Muscle of leg (tissue), 16 donors: ENCODE measurements at places on chromosomes 7 and 10. TPM values are rescaled to one million over a fixed set of nuclear protein-coding genes. Genes with fewer than 3 reads are reported as not detected.

GRCh38 chr10:74289951-74290350, 138.9 kb downstream of the ADK start:
- no peaks in the 10 kb centered on the region for H3K4me1 ChIP-seq
- DNase-seq: peak; percentile 10
- H3K27ac ChIP-seq: no peak overlapping the region
- no peaks in the 10 kb centered on the region for H3K27me3 ChIP-seq
- H3K36me3 ChIP-seq: no peaks in the 10 kb centered on the region

GRCh38 chr7:92835261-92835850, 1.0 kb downstream of the CDK6 start:
- H3K36me3 ChIP-seq: peaks cover 9% of the 10 kb centered on the region
- peak overlapping the region; percentile 88 for H3K4me3 ChIP-seq
- peaks cover 4% of the 10 kb centered on the region for H3K4me1 ChIP-seq
- H3K27me3 ChIP-seq: peaks cover 1% of the 10 kb centered on the region

DNA sequence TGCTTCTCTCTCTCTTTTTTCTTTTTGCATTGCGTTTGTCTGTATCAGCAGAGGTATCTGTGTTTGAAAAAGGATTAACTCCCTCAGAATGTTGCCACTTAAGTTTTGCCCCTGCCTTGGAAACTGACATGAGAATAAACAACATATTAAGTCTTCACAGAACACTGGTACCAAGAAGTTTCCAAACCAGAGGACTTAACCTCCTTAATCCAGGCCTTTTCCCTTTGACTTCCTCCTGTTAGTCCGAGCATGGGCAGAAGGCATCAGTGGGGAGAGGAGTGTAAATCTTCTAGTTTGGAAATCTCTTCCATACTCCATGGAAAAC, 681.4 kb downstream of the LRMDA start:
- DNase-seq: no peak
- no peak overlapping the region for H3K4me3 ChIP-seq
- no peak overlapping the region for H3K27ac ChIP-seq
- H3K27me3 ChIP-seq: peaks cover 12% of the 10 kb centered on the region

GRCh38 chr10:115761166-115761565, 511.8 kb downstream of the GFRA1 start:
- no peaks in the 10 kb centered on the region for H3K27me3 ChIP-seq
- H3K4me3 ChIP-seq: no peak overlapping the region
- no peaks in the 10 kb centered on the region for H3K36me3 ChIP-seq

- peaks cover 44% of the 10 kb centered on the region for H3K4me1 ChIP-seq
- H3K27me3 ChIP-seq: peaks cover 6% of the 10 kb centered on the region
- DNase-seq: no peak
- no peaks in the 10 kb centered on the region for H3K36me3 ChIP-seq
- H3K27ac ChIP-seq: no peak overlapping the region
Observed at GRCh38 chr10:5564537-5565204, 39.9 kb downstream of the CALML3 start.

GRCh38 chr7:87506246-87507180, 31.0 kb upstream of the ABCB4 start:
- H3K36me3 ChIP-seq: no peaks in the 10 kb centered on the region
- no peak overlapping the region for H3K4me3 ChIP-seq
- peak; percentile 55 for DNase-seq
- peaks cover 3% of the 10 kb centered on the region for H3K4me1 ChIP-seq

- no peak overlapping the region for H3K27ac ChIP-seq
- peaks cover 2% of the 10 kb centered on the region for H3K4me1 ChIP-seq
- no peak overlapping the region for H3K4me3 ChIP-seq
- peaks cover 20% of the 10 kb centered on the region for H3K36me3 ChIP-seq
- peak; percentile 64 for DNase-seq
Observed at GRCh38 chr7:77684030-77684429, 12.2 kb upstream of the RSBN1L start.

- no peaks in the 10 kb centered on the region for H3K36me3 ChIP-seq
- peak; percentile 30 for DNase-seq
- no peak overlapping the region for H3K4me3 ChIP-seq
- H3K27me3 ChIP-seq: no peaks in the 10 kb centered on the region
- H3K4me1 ChIP-seq: no peaks in the 10 kb centered on the region
Observed at GRCh38 chr10:16910793-16911164, 93.6 kb upstream of the RSU1 start.

GRCh38 chr10:105743343-105744056, 1102.4 kb downstream of the SORCS3 start:
- no peak overlapping the region for H3K27ac ChIP-seq
- no peak overlapping the region for H3K4me3 ChIP-seq

DNA sequence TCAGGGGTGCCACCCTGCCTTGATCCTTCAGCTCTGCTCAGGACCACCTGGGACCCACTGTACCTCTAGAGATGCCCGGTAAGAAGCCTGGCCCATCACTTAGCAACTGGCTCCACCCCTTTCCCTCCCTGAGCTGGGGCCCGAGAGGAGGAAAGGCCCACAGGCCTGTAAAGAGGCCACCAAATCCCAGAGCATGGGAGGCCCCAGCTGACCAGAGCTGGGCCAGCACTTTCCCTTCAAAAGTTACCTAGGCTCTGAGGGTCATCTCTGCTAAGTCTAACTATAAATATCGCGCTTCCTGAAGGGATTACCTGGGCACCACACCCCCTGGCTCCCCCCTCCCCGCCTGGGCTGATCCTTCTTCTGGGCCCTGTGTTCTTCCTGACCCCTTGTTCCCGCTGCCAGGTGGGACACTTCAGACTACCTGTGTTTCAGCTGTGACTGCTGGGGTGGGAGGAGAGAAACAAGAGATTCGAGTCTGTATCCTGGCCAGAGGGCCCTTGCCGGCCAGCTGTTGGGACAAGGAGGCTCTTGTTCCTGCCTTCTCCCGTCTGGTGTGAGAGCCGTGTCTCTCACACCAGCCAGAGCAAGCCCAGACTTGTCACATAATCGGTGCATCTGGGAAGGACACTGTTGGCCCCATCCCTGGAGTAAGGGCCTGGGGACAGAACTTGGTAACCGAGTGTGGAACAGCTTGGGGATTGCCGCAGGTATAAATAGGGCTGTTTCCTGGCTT, 22.8 kb upstream of the ANKRD2 start:
- no peaks in the 10 kb centered on the region for H3K36me3 ChIP-seq
- peak overlapping the region; percentile 66 for H3K27ac ChIP-seq
- H3K4me3 ChIP-seq: no peak overlapping the region

DNA sequence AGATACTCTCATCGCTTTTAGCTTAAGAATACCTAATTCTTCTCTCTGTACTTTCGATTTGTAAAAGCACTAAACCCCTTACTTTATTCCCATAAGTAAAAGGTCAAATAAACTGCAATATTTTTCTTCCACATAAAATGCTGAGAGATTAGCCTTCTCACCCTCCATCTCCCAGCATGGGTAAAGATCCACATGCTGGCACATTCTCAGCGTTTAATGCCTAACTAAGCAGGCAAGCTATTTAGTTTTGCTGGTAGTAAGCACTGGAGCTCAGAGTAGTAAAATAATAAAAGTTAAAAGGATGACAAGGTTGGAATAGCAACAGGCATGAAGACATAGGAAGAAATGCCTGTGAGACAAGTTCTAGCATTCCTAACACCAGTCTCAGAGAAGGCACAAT, 65.9 kb upstream of the NEBL start:
- H3K36me3 ChIP-seq: no peaks in the 10 kb centered on the region
- H3K4me3 ChIP-seq: no peak overlapping the region
- no peak for DNase-seq
- no peak overlapping the region for H3K27ac ChIP-seq
- H3K27me3 ChIP-seq: no peaks in the 10 kb centered on the region

DNA sequence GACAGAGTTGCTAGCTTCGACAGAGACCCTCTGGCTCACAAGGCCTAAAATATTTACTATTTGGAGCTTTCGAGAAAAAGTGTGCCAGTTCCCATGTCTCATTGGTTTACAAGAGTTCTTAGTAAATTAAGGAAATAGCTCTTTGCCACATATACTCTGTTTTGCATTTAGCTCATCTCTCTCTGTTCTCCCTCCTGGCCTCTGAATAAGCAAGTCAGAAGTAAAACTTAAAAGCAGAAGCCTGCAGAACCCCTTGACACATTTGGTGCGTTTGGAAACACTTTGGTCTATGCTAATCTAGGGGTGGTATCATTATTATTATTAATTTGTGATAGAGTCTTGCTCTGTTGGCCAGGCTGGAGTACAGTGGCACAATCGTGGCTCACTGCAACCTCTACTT, 6.4 kb downstream of the CARD11 start:
- no peak overlapping the region for H3K4me3 ChIP-seq
- peaks cover 7% of the 10 kb centered on the region for H3K27me3 ChIP-seq
- no peaks in the 10 kb centered on the region for H3K4me1 ChIP-seq
- H3K27ac ChIP-seq: no peak overlapping the region
- H3K36me3 ChIP-seq: no peaks in the 10 kb centered on the region

DNA sequence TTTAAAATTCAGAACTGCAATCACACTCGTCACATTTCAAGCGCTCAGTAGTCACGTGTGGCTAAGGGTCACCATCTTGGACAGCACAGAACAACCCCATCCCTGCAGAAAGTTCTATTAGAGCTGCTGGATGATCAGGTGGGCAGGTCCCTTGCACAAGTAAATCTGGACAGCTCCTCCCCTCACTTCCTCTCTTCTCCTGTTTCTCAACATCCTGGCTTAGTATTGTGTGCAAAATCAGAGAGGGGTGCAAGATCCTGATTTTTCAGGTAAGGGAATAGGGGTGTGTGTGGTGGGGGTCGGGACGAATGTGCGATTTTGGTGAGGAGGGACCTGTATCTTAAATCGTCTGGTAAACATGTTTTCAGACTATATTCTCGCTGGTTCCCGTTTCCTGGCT, at the start of gene GIMAP4:
Gene GIMAP4 (plus strand): TSS at position 222 of the 400 bp plus-strand sequence. CDS start 2,512 bp downstream, outside the sequence.
- no peaks in the 10 kb centered on the region for H3K4me1 ChIP-seq
- H3K4me3 ChIP-seq: peak within 1 kb of the TSS; percentile 45
- H3K36me3 ChIP-seq: no peaks in the 10 kb centered on the region
- peak; percentile 43 for DNase-seq
- H3K27ac ChIP-seq: peak within 1 kb of the TSS; percentile 82
- peaks cover 2% of the 10 kb centered on the region for H3K27me3 ChIP-seq

- no peaks in the 10 kb centered on the region for H3K36me3 ChIP-seq
- peaks cover 5% of the 10 kb centered on the region for H3K4me1 ChIP-seq
- peaks cover 10% of the 10 kb centered on the region for H3K27me3 ChIP-seq
- no peak for DNase-seq
- H3K4me3 ChIP-seq: no peak overlapping the region
- H3K27ac ChIP-seq: no peak overlapping the region
Observed at GRCh38 chr7:5827755-5828154, 46.3 kb upstream of the RNF216 start.

DNA sequence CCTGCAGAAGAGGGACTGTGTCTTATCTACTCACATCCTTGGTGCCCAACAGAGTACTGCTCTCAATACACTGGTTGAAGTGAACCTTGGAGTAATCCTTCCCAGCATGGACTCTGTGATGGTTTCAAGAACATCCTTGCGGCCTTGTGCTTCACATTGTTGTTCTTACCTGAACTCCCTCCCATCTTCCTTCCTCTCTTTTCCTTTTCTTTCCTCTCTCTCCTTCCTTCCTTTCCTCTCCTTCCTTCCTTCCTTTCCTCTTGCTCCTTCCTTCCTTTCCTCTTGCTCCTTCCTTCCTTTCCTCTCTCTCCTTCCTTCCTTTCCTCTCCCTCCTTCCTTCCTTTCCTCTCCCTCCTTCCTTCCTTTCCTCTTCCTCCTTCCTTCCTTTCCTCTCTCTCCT, 26.3 kb downstream of the LAMB1 start:
- no peak for DNase-seq
- no peak overlapping the region for H3K4me3 ChIP-seq
- no peak overlapping the region for H3K27ac ChIP-seq
- H3K36me3 ChIP-seq: peaks cover 63% of the 10 kb centered on the region
- peaks cover 22% of the 10 kb centered on the region for H3K4me1 ChIP-seq

GRCh38 chr7:106756884-106757283, 95.9 kb upstream of the CCDC71L start:
- H3K27ac ChIP-seq: no peak overlapping the region
- no peak overlapping the region for H3K4me3 ChIP-seq
- H3K4me1 ChIP-seq: peaks cover 6% of the 10 kb centered on the region
- H3K27me3 ChIP-seq: no peaks in the 10 kb centered on the region
- DNase-seq: no peak
- H3K36me3 ChIP-seq: no peaks in the 10 kb centered on the region

DNA sequence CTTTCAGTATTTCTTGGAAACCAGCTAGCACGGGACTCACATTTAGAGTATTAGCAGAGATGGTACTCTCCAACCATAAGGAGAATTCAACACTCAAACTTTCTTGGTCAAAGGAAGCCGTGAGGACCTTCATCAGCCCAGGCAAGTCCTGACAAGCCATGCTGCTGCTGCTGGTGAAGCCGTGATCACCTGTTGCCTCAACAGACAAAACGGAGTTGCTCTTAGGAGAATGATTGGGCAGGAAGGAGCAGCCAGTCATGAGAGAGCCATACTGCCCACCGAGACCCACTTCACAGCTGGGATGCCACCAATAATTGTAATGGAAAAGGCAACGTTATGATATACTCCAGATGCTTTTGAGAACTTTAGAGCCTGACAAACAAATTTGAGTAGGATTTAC, 60.8 kb upstream of the PLPP4 start:
- no peaks in the 10 kb centered on the region for H3K4me1 ChIP-seq
- H3K27me3 ChIP-seq: no peaks in the 10 kb centered on the region
- no peaks in the 10 kb centered on the region for H3K36me3 ChIP-seq
- H3K4me3 ChIP-seq: no peak overlapping the region
- no peak for DNase-seq
- no peak overlapping the region for H3K27ac ChIP-seq

The PHKG1 gene
- 52.4 TPM for total RNA-seq

The LOXL4 gene
- total RNA-seq: 9.7 TPM

The EIF5AL1 gene
- 0.13 TPM for total RNA-seq

The KEL gene
- 0.66 TPM for total RNA-seq

The OGDHL gene
- 0.31 TPM for total RNA-seq

The ANLN gene
- 21.9 TPM for total RNA-seq

The MYH16 gene
- total RNA-seq: not detected
